Keratinocyte (primary cell): ENCODE measurements at places on chromosomes 13 and 19.
A peak's percentile ranks its signal among the peaks of the same experiment; 100 is the strongest.

- DNase-seq = no peak
These were observed 850 bp downstream of the MTMR6 start for GRCh38 chr13:25286308-25286968.

DNA sequence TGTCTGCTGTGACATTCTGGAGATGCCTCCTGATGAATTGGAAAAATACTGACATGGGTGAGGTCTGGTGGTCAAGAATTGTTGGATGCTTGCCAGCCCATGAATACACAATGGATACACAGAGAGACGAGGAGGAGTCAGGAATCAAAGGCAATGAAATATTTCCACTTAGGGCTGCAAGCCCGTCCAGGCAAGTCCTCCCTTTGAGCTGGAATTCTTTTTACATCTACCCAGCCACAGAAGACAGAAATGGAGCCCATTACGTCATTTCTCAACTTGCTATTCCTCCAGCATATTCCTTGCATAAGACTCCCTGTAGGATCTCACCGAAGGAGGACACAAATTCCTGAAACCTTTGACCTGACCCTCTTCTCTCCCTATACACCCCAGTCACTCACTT is 15.7 kb upstream of the IGFL4 start:
- peak; percentile 59 for DNase-seq

DNA sequence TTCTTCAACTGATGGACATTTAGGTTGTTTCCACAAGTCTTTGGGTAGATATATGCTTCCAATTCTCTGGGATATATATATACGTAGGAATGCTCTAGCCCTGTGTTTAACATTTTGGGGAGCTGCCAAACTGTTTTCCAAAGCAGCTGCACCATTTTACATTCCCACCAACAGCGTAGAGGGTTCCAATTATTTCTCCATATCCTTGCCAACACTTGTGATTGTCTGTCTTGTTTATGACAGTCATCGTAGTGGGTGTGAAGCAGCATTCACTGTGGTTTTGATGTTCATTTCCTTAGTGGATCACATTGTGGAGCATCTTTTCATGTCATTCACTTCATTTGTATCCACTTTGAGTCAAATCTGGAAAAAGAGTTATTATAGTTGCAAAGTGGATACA is 4.7 kb upstream of the CBLC start:
- DNase-seq = no peak

DNA sequence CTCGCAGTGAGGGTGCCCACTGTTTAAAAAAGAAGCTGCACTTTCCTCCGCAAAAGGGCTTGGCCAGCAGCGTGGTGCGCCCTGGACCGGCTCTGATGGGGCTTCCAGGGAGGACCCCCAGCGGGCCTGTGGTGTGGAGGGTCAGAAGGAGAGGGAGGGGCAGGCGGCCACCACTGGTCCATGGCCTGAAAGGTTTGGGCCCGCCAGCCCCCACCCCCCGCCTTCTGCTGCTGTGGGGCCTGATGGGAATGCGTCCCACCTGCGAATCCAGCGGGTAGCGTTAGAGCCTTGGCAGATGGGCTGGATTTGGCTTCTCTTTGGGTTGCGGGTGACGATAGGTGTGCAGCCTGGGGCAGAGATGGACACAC is 34.7 kb downstream of the TMEM255B start:
- no peak for DNase-seq

DNA sequence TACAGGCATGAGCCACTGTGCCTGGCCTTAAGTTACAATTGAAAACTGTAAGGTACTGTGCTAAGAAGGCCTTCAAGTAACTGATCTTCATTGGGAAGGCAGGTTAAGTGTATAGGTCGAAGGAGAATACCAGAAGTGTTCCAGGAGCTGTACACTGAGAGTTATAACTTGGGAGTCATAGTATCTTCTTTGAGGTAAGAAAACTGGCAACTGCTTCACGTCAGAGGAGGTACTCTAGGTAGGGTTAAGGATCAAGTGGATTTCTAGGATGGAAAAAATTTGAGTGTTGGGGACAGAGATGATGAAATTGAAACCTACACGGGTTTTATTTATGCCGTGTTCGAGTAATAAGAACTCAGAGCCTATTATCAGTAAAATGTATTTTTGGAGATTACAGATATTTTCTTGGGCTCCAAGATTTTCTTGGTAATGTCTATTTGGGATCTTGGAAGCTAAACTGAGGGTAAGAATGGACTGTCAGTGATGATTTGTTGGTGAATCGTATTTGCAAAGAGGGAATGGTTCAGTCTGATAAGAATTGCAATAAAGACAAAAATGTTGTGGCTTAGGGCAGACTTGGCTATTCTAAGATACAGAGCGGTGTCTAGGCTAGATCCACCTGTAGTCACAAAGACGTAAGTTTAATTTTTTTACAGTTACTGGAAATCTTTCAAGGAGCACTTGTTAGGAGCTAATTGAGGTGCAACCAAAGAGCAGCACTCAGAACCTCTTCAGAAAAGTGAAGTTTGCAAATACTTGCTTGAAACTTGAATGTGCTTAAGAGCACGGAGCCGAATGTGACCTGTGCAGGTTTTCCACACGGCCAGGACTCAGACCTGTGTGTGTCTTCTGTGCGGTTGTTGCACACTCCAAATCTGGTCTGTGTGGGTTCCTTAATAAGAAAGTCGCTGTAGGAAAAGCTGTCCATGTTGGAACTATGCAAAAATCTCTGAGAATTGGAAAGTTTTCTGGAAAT is 102.5 kb downstream of the URI1 start:
- no peak for DNase-seq

DNA sequence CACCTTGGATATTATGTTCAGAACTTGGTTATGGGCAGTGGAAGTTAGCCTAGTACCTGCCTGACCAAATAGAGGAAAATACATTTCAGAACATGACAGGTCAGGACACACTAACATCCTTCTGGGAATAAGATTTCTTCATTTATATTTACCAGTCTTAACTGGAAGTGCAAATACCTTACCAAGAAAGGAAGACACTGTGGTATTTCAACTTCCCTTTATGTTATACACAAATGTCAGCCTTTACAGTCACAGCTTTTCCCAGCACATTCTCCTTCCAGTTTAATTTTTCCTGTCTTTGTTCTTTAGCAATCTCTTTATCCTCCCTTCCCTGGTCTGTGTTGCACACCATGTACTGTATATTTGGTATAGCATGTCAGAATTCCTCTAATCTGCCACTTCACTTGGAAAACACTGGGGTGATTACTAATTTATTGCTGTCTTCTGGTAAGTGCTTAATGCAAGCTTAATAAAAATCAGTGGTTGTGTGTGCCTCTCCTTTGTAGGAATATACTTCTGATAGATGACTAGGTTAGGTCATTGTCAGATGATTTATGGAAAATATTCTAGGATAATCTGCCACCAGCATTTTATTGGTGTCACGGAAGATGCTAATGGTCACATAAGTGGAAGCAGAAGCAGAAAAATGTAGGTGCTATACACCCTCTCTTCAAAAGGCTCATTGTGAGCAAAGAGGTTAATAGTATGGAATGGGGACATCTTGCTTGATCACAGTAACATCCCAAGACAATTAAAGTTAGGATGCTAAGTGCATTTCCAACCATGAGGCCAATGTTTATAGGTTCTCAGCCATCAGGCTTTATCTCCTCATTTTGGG is 124.3 kb upstream of the STARD13 start:
- no peak for DNase-seq

GRCh38 chr19:30556230-30556711 is 184.1 kb downstream of the ZNF536 start:
- no peak for DNase-seq

DNA sequence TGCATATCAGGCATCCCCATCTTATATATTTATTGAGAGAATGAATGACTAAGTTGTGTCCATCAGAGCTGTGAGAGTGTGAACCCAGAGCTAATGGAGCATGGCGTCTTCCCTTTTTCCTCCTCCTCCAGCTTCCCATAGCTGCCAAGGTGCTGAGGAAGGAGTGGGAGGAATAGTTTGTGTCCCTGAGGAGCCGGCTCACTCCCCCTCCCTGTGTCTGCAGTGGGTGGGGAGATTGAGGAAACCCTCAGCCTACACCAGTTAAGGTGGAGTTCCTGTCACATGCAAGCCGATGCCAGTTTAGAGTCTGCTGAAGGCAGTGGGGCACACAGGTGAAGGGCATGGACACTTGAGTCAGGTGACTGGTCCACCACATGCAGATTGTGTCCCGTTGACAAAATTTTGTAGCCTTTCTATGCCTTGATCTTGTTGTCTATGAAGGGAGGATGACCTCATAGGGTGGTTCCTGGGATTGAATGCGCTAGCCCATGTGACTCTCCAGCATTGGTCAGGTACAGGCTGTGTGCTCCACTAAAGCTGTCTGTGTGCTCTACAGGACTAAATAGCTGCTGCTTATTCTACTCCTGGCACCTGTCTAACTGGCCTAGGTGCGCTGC is 47.6 kb upstream of the GPI start:
- DNase-seq = no peak

GRCh38 chr13:107216046-107216755 is 648.3 kb upstream of the ARGLU1 start:
- no peak for DNase-seq

GRCh38 chr13:48233889-48234488 is 983 bp downstream of the ITM2B start:
- DNase-seq = no peak

GRCh38 chr19:11179716-11180297 is 17.5 kb downstream of the KANK2 start:
- DNase-seq = no peak

DNA sequence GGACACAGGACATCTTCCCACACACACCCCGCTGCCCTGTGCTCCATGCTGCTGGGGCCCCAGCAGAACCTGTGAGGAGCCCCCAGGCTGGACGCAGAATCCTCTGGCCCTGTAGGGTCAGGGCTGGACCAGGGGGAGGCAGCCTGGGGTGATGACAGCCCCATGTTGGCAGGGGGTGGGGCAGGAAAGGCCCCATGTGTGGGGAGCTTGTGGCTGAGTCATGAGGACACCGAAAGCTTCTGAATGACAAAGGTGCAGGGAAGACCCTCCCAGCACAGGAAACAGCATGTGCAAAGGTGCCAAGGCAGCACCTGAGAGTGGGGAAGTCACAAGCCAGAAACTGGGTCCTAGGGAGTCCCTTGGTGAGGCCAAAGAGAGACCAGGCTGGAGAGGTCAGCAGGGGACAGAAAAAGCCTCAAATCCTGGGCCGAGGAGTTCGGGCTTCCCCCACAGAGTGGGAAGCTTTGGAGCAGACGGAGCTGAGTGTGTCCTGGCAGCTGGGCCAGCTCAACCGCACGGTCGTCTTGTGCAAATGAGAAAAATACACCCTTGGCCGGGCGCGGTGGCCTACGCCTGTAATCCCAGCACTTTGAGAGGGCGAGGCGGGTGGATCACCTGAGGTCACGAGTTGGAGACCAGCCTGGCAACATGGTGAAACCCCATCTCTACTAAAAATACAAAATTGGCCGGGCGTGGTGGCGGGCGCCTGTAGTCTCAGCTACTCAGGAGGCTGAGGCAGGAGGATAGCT is 17.5 kb downstream of the ATP8B3 start:
- no peak for DNase-seq

DNA sequence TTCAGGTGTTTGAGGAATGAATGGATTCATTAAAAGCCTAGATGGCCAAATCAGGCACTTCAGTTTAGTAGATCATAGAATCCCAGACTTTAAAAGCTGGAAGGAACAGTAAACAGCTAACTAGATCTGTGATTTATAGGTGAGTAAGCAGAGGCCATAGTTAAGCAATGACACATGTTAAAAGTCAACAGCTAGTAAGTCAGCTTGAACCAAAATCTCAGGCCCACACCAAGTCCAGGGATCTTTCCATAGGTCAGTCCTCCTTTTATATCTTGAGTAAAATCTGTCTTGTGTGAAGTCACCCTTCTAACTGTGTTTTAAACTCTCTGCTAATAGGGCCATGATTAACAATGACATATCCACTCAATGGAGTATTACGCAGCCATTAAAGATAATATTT is 275.5 kb upstream of the SOX21 start:
- DNase-seq = no peak

- DNase-seq = no peak
These were observed 3.3 kb downstream of the CSNK1G2 start for GRCh38 chr19:1944088-1944915.

DNA sequence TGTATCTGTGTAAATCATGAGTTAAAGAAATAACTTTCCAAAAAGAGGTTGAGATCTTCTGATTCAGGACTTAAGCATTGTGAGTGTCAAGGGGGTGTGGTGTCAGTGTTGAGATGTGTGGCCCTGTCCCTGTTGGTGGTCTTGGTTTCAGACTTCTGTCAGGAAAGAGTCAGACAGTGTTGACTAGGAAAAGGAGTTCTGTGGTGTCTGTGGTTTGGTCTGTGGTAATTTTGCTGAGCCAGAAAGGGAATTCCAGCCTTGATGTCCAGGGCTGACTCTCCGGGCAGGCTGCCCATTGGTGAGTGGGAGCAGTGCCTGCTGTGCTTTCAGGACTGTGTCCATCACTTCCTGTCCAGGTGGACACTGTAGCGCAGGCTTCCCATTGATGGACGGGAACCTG is 39.8 kb upstream of the IGFL4 start:
- no peak for DNase-seq

GRCh38 chr13:97496511-97496910 is 62.5 kb downstream of the RAP2A start:
- DNase-seq = no peak

DNA sequence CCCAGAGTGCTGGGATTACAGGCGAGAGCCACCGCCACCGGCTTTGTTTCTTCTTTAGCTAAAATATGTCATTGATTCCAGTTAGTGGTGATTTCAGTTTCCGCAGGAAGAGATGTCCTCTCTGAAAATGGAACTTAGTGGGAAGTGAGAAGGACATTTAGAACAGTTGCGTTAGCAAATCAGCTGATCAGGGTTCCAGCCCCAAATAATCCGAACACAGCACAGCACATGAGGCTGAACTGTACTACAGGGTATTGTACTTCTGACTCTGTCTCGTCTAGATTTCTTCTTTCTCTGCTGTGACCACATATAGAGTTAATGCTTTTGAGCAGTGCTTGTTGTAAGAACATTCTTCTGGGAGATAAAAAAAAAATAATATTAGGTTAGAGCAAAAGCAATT is 314.4 kb downstream of the MYO16 start:
- DNase-seq = no peak

- no peak for DNase-seq
These were observed 28.2 kb downstream of the HPN start for GRCh38 chr19:35069696-35070095.

DNA sequence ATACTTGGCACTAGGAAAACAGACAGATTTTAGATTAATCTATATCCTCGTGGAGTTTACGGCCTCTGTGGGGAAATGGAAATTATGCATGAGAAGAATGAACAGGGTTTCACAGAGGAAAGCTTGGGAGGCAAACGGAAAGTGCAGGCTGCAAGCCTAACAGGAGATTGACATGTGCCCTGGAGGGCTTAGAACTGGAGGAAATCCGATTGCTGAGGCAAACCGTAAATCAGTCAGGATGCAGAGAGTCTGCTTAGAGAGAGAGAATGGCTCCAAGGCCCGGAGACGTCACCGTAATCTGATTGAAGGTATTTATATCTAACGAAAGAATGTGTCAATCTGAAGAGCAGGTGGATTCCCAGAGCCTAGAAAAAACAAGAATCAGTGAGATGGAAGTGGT is 143.2 kb downstream of the KATNAL1 start:
- no peak for DNase-seq
